ENCODE measurements at places on chromosomes 2 and 18. TPM values are rescaled to one million over a fixed set of nuclear protein-coding genes. Genes with fewer than 3 reads are reported as not detected.

Gene CMPK2
- polyA plus RNA-seq, result 2.8 TPM

Gene SKA1
- 0.82 TPM for polyA plus RNA-seq

Gene SLC9A2
- not detected for polyA plus RNA-seq

Gene NYAP2
- polyA plus RNA-seq, result 0.12 TPM

Gene IL36G
- not detected for polyA plus RNA-seq

Gene CCDC138
- 3.3 TPM for polyA plus RNA-seq

Gene ABCG8
- not detected for polyA plus RNA-seq

Gene BOD1L2
- not detected for polyA plus RNA-seq

Gene EPB41L3
- 0.58 TPM for polyA plus RNA-seq

Gene IL1B
- 3.6 TPM for polyA plus RNA-seq

Gene SOWAHC
- polyA plus RNA-seq, result 0.40 TPM

Gene CDCA7
- polyA plus RNA-seq, result 1.8 TPM

Gene RGPD3
- polyA plus RNA-seq, result 0.16 TPM

Gene ELOA2
- polyA plus RNA-seq, result not detected

Gene SESTD1
- polyA plus RNA-seq, result 52.0 TPM

Gene IL37
- not detected for polyA plus RNA-seq

Gene SP140
- polyA plus RNA-seq, result 78.7 TPM

Gene CTAGE1
- not detected for polyA plus RNA-seq

Gene RAD51AP2
- polyA plus RNA-seq, result not detected

Gene SEPTIN2
- 71.8 TPM for polyA plus RNA-seq

Gene MRO
- polyA plus RNA-seq, result not detected

Gene ATP8B1
- not detected for polyA plus RNA-seq

Gene SIX3
- not detected for polyA plus RNA-seq

Gene SLC9A4
- not detected for polyA plus RNA-seq

Gene CCDC68
- polyA plus RNA-seq, result 0.01 TPM

Gene TANC1
- 0.09 TPM for polyA plus RNA-seq

Gene KHK
- 3.3 TPM for polyA plus RNA-seq

Gene SCN9A
- 0.04 TPM for polyA plus RNA-seq

Gene CSRNP3
- not detected for polyA plus RNA-seq

Gene ALPG
- not detected for polyA plus RNA-seq

Gene TMEM37
- polyA plus RNA-seq, result not detected

Gene FLACC1
- polyA plus RNA-seq, result 1.5 TPM

Gene ABCB11
- not detected for polyA plus RNA-seq

Gene PLEKHB2
- 16.3 TPM for polyA plus RNA-seq

Gene FAM168B
- 49.6 TPM for polyA plus RNA-seq

Gene FAM124B
- 0.13 TPM for polyA plus RNA-seq

Gene NLRC4
- polyA plus RNA-seq, result 0.46 TPM

Gene MLPH
- not detected for polyA plus RNA-seq

Gene APCDD1
- 0.79 TPM for polyA plus RNA-seq

Gene RAMP1
- 0.37 TPM for polyA plus RNA-seq

Gene NABP1
- 5.9 TPM for polyA plus RNA-seq

Gene KLHL41
- polyA plus RNA-seq, result not detected

Gene AQP12B
- not detected for polyA plus RNA-seq

Gene AAMP
- polyA plus RNA-seq, result 56.4 TPM

Gene FAM228B
- 13.4 TPM for polyA plus RNA-seq

Gene CPO
- polyA plus RNA-seq, result not detected

Gene SPATA3
- not detected for polyA plus RNA-seq

Gene DSG1
- not detected for polyA plus RNA-seq

Gene PTPRN
- polyA plus RNA-seq, result 0.04 TPM

Gene IMPA2
- 5.9 TPM for polyA plus RNA-seq

Gene IL1R1
- polyA plus RNA-seq, result 0.14 TPM

Measured in B cell (primary cell).